CD4-positive, CD25-positive, alpha-beta regulatory T cell (primary cell): ENCODE measurements at places on chromosomes 16 and 17.

- no peaks in the 10 kb centered on the region for H3K36me3 ChIP-seq
- no peaks in the 10 kb centered on the region for H3K27me3 ChIP-seq
- peak overlapping the region; percentile 96 for H3K4me3 ChIP-seq
- DNase-seq: peak; percentile 63
- peaks cover 59% of the 10 kb centered on the region for H3K4me1 ChIP-seq
Observed at GRCh38 chr17:45149669-45150664, 1.7 kb downstream of the HEXIM1 start.

DNA sequence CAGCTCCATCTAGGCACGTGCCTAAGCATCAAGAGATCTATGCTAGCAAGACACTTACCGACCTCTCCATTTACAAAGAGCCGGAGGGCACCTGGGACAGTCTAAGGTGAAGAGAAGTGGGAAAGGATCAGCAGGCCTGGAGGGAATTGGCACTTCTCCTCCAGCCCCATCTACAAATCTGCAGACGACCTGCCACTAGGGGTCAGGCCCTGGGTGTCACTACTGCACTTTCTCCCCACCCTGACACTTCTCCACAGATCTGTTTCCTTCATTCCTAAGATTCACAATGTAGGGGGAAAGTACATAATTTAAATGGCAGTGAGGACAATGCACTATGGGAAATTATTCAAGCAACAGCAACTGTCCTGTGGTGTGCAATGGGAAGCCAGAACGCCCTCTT is 8.1 kb downstream of the MKS1 start:
- no peak for DNase-seq
- no peak overlapping the region for H3K4me3 ChIP-seq
- H3K4me1 ChIP-seq: no peaks in the 10 kb centered on the region
- H3K36me3 ChIP-seq: peaks cover 52% of the 10 kb centered on the region
- H3K27me3 ChIP-seq: no peaks in the 10 kb centered on the region

DNA sequence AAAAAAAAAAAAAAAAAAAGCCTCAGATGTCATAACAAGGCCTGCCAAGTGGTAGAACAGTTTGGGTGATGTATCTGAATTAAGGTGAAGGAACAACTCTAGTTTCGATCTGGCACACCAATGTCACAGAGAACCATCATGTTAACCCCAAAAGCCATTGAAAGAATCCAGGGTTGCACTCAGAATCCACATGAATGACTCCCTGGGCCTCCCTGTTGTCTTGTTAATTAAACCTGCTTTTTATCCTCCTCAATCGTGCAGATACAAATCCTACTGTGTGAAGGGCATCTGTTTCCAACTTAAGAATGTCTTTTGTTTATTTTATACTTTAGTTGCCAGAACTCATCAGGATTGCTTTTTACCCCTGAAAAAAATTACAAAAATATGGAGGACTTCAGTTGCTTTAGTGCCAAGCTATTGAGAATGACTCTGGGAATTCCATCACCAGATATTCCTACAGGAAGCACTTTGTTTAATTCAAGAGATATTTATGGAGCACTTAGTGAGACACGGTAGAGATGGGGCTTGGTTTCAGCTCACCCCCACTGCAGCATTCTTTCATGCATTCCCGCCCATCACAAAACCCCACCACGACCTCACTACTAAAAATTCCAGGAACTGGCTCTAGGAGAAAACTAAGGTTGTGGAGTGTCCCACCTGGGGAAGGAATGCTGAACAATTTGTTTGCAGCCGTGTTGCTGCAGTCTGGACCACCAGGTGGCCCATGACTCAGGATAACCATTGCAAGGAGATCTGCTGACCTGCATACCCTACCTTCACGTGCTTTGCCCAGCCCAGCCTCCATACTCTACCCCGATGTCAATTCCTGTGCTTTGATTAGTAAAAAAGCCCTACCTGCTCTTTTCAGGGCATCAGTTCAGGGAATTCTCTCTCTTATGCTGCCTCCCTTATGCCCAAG is 63.8 kb upstream of the GPRC5B start:
- no peaks in the 10 kb centered on the region for H3K36me3 ChIP-seq
- DNase-seq: no peak
- H3K27ac ChIP-seq: no peak overlapping the region
- H3K4me1 ChIP-seq: no peaks in the 10 kb centered on the region
- no peak overlapping the region for H3K4me3 ChIP-seq
- peaks cover 3% of the 10 kb centered on the region for H3K27me3 ChIP-seq

DNA sequence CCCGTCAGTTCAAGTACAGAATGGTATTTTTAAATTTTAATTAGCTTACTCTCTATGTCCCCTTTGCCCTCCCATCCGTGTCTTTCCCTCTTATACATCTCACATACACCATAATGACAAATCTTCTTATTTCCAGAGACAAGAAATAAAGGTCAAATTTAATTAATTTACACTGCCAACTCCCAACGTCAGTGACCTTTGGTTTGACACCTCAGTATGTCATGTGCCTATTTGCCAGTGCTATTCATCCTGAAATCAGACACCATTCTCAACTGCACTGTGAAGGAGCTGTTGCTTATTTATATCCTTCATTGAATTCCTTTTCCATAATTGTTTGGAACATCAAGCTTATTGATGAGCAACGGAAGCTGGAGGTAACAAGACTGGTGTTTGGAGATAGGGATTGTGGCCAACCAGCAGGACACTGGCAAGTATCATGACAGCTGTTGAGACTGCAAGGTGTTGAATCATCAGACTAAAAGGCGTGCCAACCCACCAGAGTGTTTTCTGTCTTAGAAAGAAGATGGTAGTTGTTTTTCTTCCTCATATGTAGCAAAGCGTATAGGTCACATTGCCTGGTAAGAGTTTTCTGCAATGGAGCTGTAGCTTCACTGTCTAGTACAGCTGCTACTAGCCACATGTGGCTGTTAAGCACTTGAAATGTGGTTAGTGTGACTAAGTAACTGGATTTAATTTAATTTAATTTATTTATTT is 12.5 kb downstream of the CALCOCO2 start:
- DNase-seq: no peak
- H3K27ac ChIP-seq: no peak overlapping the region
- H3K4me3 ChIP-seq: no peak overlapping the region
- H3K27me3 ChIP-seq: no peaks in the 10 kb centered on the region
- H3K36me3 ChIP-seq: peaks cover 37% of the 10 kb centered on the region

DNA sequence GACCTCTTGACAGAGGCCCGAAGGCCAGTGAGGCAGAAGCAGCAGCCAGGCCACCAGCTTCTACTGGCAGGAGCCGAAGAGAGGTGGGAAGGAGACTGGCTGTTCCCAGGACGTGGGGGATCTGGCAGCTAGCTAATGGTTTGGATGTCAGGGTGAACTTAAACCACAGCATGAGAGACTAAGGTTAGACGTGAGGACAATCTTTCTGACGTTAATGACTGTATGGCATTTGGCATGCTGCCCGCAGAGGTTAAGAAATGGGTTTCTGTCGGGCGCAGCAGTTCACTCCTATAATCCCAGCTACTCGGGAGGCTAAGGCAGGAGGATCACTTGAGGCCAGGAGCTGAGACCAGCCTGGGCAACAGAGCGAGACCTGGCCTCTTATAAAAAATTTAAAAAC is 6.3 kb upstream of the KRT13 start:
- DNase-seq: no peak
- no peak overlapping the region for H3K4me3 ChIP-seq
- H3K36me3 ChIP-seq: no peaks in the 10 kb centered on the region

- DNase-seq: no peak
- peaks cover 2% of the 10 kb centered on the region for H3K27me3 ChIP-seq
- no peak overlapping the region for H3K4me3 ChIP-seq
- no peaks in the 10 kb centered on the region for H3K36me3 ChIP-seq
- H3K27ac ChIP-seq: no peak overlapping the region
Observed at GRCh38 chr17:66976781-66977201, 12.3 kb downstream of the CACNG4 start.

DNA sequence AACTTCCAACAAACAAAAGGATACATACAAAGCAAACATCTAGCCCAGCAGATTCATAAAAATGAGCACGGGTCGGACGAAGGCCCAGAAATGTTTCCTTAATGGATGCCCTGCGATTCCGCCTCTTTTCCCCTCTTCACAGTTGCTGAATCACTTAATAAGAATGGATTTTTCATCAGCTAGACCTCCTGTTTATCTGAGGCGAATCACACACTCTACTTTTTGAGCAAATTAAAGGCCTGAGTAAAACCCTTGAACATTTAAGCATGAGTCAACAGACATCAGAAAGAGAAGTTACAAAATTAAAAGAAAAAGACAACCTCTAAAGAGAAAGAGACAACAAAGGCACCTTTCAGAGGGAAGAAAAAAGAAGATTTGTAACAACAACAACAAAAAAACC is 44.7 kb downstream of the HS3ST3A1 start:
- no peak for DNase-seq
- no peaks in the 10 kb centered on the region for H3K36me3 ChIP-seq
- no peak overlapping the region for H3K4me3 ChIP-seq
- no peak overlapping the region for H3K27ac ChIP-seq

DNA sequence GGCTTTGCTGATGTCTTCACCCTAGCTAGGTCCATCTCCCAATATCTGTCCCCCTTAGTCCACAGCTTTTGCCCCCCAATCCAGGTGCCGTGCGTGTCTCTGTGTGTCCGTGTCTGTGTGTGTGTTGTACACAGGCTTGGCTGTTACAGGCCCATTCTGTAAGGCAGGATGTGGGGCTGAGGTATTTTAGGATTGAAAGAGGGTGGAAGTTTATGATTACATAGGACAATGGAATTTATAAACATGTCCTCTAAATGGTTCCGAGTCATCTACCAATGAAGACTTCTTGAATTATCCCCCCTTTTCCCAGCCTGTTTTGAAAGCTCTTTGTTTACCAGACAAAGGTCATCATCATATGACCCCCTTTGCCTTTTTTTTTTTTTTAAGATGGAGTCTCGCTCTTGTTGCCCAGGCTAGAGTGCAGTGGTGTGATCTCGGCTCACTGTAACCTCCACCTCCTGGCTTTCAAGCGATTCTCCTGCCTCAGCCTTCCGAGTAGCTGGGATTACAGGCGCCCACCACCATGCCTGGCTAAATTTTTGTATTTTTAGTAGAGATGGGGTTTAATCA is 21.9 kb downstream of the ACE start:
- no peak for DNase-seq
- H3K4me3 ChIP-seq: no peak overlapping the region
- no peaks in the 10 kb centered on the region for H3K36me3 ChIP-seq

GRCh38 chr17:31508288-31509094 is 117.0 kb downstream of the RAB11FIP4 start:
- peak overlapping the region; percentile 81 for H3K4me3 ChIP-seq
- peaks cover 60% of the 10 kb centered on the region for H3K4me1 ChIP-seq
- H3K27me3 ChIP-seq: no peaks in the 10 kb centered on the region
- H3K27ac ChIP-seq: peak overlapping the region; percentile 86
- H3K36me3 ChIP-seq: no peaks in the 10 kb centered on the region

DNA sequence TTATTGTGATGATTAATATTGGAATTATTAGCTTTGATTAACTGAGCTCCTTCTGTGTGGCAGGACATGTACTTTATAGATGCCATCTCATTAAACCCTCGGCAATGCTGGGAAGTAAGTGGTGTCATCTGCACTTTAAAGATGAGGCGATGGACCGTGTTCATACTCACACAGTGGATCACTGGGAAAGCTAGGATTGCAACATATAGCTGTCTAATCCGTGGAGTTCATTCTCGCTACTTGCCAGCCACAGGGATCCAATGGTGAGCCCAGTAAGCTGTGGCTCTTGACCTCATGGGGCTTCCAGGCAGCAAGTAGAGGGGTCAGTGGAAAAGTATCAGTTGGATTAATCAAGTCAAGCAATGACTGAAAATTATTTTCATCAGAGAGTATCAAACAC is 587.9 kb downstream of the CDH13 start:
- no peaks in the 10 kb centered on the region for H3K36me3 ChIP-seq
- DNase-seq: no peak

- H3K36me3 ChIP-seq: peaks cover 36% of the 10 kb centered on the region
- no peaks in the 10 kb centered on the region for H3K4me1 ChIP-seq
- H3K27ac ChIP-seq: no peak overlapping the region
- no peak overlapping the region for H3K4me3 ChIP-seq
Observed at GRCh38 chr17:80927791-80928216, 63.8 kb upstream of the CHMP6 start.

DNA sequence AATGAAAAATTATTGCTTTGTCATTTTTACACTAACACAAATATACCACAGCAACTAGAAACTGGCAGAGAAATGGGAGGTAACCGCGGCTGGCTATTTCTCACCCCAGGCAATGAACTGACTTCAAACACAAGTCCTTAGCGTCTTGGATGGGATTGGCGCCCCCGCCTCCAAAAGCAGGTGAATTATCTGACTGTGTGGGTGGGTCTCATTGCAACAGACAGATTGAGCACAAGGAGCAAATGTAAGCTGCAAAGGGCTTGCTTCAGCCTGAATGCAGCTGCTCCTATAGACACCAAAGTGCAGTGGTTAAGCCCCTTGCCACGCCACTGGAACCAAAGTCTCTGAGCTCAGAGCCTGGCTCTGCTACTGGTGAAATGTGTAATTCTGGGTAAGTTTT is 225.0 kb downstream of the XYLT1 start:
- no peak for DNase-seq
- no peak overlapping the region for H3K4me3 ChIP-seq
- H3K36me3 ChIP-seq: no peaks in the 10 kb centered on the region
- H3K27me3 ChIP-seq: no peaks in the 10 kb centered on the region

DNA sequence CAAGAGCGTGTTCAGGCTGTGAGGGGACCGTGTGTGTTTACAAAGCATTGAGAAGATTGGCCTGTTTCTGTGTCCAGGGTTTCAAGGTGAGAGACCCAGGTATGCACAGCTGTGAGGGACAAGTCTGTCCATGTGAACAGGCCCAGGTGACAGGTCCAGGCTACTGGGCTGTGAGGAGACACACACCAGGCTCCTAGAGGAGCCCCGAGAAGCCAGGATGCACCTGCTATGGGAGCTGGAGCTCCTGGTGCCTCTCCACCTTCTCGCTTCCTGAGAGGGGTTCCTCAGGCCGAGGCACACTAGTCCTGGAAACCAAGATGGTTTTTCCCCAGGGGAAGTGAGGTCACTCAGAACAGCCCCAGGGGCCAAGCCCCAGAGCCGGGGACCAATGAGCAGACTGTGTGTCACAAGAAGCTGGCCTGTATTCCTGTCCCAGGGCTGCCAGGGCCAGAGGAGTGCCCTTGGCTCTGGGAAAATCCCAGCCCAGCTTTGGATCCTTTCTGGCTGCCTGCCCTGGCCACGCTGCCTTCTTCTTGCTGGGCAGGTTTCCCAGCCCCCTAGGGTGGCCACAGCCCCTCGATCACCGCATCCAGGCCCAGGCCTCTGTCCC is 153.4 kb upstream of the PLCG2 start:
- H3K27me3 ChIP-seq: no peaks in the 10 kb centered on the region
- no peak overlapping the region for H3K27ac ChIP-seq
- peaks cover 2% of the 10 kb centered on the region for H3K36me3 ChIP-seq
- no peak overlapping the region for H3K4me3 ChIP-seq
- H3K4me1 ChIP-seq: no peaks in the 10 kb centered on the region
